ENCODE measurements at places on chromosomes 16 and 17.

- no peak for DNase-seq
Measured at GRCh38 chr17:74999523-74999922, 12.1 kb downstream of the CDR2L start.

- DNase-seq = peak; percentile 24
Measured at GRCh38 chr17:55264278-55264644, 499 bp upstream of the HLF start.

DNA sequence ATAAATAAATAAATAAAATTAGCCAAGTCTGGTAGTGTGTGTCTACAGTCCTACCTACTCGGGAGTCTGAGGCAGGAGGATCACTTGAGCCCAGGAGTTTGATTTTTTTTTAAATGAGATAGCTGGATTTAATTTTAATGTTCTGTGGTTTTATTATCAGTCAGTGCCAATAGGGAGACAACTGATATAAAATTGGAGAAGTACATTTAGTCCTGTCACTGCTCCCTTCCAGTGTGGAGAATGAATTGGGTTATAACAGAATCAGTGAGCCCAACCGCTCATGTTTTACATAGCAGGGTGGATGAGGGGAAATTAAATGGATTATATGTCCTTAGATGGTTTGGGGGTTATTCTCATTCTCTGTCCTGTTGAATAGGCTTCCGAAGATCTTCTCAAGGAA is 6.2 kb downstream of the NME1 start:
- no peak for DNase-seq

DNA sequence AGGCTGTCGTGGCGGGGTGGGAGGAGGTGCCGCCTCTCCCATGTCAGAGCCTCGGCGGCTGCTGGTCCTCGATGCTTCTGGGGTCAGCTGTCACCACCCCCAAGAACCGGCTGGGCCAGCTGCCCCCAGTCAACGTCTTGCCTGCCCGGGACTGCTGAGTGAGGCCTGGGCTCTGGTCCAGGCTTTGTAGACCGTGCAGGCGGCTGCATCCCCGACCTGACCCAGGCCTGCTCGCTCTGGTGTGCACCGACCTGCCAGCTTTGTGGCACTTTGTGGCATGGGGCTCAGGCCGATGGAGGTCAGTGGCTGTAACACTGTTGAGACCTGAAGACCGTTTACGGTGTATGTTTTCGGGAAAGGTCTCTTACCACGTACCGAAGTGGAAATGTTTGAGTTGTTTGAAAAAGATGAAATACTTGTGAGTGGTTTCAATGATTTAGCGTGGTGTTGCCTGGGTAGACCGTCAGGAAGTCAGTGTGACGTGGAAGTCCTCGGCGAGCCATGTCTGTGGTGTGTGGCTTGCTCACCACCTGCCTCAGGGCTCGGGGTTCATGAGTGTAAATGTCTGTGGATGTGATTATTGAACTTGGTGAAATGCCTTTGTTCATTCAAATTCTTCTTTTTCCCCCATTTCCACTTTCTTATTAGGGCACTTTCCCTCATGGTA is 53.2 kb upstream of the ZNF750 start:
- DNase-seq = no peak

DNA sequence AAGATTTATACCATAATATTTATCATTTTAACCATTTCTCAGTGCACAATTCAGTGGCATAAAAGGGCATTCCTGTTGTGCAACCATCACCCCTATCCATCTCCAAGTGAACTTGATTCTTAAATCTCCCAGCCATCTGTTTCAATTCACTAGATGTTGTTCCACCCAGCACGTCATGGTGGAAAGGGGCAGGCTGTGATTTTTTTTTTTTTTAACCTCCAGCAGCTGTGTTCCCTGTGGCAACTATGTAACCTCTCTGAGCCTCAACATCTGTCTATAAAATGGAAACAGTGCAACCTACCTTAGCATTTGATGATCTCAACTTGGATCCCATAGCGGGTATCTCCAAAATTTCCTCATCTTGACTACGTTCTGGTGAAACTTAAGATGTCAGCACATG is 604.5 kb downstream of the WWOX start:
- no peak for DNase-seq

GRCh38 chr16:87420026-87421002 is 28.2 kb downstream of the MAP1LC3B start:
- no peak for DNase-seq

DNA sequence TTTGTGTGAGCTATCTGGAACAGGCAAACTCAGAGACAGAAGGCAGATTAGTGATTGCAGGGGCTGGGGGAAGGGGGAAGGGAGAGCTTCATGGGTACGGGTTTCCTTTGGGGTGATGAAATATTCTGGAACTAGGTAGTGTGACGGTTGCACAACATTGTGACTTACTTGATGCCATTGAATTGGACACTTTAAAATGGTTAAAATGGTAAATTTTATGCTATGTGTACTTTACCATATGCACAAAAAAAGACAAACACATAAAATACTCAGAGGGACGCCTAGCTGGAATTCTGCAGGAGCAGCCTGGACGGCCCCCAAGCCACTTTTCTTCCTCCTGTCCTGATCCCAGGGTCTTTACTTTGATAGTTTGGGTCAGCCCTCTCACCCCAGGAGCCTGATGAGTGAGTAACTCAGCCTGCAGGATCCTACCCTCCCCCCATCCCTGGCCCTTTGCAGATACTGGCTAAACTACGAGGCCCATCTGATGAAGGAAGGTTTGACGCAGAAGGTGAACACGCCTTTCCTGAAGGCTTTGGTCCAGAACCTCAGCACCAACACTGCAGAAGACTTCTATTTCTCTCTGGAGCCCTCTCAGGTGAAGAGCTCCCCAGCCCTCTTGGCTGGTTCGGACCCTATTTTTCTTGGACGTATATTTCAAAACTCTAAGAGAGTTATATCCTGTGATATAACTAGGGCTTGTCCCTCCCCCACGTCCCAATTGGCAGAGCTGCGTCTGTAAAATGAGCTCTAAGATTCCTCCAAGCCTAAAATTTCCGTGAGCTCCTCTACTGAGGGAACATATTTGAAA is 7.8 kb downstream of the ADGRG3 start:
- DNase-seq = no peak

DNA sequence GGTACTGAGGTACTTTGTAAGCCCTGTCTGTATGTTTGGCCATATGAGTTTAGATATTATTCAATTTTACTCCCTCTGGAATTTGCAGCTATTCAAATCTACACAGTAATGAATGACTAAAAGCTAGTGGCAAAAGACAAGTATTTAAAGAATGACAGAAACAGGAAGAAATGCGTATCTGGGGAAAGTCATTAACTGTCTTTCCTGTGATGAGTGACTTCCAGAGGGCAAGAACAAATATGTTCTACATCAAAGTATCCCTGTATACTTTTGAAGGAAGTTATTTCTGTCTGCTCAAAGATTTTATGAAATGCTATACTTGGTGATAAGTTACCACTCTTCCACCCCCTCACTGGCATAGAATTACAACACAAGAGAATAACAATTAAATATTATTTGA is 489.3 kb upstream of the SOX9 start:
- no peak for DNase-seq

- DNase-seq = no peak
Measured at GRCh38 chr16:56257666-56258342, 66.5 kb downstream of the GNAO1 start.

DNA sequence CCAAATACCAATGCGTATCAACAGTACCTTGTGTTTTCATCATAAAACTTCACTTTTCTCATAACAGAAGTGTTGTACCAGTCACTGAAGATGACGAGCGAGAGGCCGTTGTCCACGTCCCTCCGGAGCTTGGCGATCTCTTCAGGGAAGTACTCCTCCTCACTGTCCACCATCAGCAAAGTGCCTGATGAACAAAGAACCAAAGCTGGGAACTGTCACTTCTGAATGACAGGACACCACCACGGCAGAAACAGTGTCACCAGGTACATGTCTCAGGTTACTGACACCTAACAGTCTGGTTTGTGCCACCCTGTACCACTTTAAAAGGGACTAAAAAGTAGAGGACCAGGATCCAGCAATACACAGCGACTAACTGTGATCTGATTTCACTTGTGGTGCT is 25.0 kb upstream of the SLC38A8 start:
- DNase-seq = no peak

GRCh38 chr17:31425282-31426040 is 34.0 kb downstream of the RAB11FIP4 start:
- peak; percentile 34 for DNase-seq

DNA sequence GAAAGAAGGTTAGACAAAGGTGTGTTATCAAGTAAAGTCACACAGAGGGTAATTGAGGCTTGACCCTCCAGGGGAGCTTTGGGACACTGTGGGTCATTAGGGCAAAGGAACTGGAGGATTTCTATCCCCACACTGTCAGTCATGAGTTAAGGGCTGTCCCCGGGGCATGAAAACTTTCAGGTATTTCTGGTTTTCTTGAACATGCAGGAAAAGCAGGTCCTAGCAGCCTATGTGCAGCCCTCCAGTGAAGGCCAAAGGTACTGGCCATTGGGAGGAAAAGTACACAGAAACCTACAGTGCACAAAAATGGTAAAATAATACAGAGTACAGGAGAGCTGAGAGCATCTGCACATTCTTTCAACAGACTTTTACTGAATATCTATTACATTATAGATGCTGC is 44.4 kb upstream of the SCNN1B start:
- DNase-seq = no peak

GRCh38 chr16:49542391-49542891 is 168.8 kb downstream of the C16orf78 start:
- DNase-seq = no peak

GRCh38 chr16:68401871-68402747 is 46.2 kb downstream of the SMPD3 start:
- DNase-seq = no peak

GRCh38 chr17:49899191-49899485 is 51.3 kb upstream of the TAC4 start:
- DNase-seq = no peak

- DNase-seq = no peak
Measured at GRCh38 chr17:65495122-65496055, 66.1 kb downstream of the AXIN2 start.

DNA sequence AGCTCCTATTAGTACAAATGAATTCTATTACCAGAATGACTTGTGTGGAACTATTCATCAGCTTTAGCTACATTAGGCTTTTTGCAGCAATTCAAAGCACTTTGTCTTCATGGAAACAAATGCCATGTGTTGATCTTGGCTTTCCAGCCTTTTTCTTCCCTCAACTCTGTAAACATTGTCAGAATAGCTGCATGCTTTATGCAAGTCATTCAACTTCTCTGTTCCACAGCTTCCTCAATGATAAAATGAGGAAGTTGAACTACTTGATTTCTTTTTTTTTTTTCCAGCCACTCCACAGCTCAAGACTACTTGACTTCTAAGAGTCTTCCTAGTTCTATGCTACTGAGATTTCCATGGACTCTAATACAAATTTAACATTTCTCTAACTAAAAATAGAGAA is 41.1 kb downstream of the KIAA0753 start:
- no peak for DNase-seq

DNA sequence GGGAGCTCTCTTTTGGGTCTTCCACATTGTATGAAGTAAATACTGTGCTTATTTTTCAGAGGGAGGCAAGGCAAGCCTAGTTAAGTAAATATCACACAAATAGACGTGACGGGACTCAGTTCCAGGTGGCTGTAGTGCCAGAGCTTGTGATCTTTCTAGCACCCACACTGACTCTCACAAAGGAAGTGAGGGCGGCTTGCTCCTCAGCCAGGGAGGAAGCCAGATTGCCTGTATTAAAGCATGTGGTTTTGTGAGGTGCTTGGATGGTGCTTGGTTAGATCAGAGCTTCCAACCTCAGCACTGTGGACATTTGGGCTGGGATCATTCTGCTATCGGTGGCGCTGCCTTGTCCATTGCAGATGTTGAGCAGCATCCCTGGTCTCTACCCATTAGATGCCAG is 80.1 kb downstream of the VAT1L start:
- DNase-seq = no peak

DNA sequence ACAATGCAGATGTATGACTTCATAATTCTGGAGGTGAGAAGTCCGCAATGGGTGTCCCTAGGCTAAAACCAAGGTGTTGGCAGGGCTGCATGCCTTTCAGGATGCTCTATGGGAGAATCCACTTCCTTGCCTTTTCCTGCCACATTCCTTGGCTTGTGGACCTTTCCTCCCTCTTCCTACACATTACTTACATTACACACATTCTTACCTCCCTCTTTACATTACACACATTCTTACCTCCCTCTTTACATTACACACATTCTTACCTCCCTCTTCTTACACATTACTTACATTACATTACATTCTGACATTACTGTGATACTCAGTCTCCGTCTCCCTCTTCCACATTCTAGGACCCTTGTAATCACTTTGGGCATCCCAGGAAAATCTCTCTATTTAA is 14.2 kb upstream of the CDH5 start:
- DNase-seq = no peak

- no peak for DNase-seq
Measured at GRCh38 chr17:10071141-10071540, 127.3 kb downstream of the GAS7 start.

DNA sequence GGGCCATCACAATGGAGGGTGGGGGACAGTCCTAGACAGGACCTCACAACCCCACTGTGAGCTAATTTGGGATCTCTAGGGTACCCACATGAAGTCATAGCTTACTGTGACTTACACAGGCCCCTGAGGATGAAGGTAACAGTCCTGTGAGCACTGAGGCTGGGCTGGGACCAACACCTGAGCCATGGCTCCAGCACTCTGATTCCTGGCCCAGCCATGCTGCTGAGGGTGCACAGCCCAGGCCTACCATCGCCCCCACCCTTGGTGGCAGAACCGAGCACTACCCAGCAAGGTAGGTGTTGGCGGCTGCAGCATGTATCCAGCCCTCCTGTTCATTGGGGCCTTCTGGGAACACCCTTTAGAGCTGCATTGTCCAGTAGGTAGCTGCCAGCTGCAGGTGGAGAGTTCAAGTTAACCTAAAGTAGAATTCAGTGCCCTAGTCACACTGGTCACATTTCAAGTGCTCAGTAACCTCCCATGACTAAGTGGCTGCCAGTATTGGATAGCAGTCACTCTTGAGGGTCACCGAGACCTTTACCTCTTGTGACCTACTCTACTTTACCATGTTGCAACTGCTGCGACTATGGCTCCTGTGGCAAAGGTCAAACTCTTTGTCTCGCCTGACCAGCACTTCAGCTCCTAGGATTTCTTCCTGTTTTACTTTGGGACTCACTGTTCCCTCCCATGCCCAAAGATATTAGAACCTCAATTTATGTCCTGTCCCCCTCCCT is 11.6 kb downstream of the AKAP1 start:
- peak; percentile 58 for DNase-seq

- DNase-seq = peak; percentile 60
Measured at GRCh38 chr17:72683506-72684404, 408.7 kb downstream of the SLC39A11 start.

GRCh38 chr17:27535975-27536374 is 79.7 kb downstream of the KSR1 start:
- DNase-seq = no peak

Data from large intestine (tissue), 12 donors.